ENCODE measurements at places on chromosomes 16 and 17.
A peak's percentile ranks its signal among the peaks of the same experiment; 100 is the strongest.

DNA sequence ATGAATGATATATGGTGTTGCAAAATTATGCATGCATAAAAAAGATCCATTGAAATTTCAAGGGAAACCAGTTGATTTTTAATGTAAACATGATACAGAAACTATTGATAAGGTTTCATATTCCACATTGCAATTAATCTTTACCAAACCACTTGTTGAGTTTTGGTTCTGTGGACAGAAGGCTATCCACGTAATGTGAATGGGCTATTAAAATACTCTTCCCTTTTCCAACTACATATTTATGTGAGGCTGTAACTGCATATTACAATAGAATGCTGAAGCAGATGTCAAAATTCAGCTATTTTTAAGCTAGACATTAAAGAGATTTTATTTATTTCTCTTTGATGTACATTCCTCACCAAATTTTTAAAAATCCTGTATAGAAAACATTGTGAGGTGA, 33.7 kb upstream of the VPS4A start:
- DNase-seq, result no peak

DNA sequence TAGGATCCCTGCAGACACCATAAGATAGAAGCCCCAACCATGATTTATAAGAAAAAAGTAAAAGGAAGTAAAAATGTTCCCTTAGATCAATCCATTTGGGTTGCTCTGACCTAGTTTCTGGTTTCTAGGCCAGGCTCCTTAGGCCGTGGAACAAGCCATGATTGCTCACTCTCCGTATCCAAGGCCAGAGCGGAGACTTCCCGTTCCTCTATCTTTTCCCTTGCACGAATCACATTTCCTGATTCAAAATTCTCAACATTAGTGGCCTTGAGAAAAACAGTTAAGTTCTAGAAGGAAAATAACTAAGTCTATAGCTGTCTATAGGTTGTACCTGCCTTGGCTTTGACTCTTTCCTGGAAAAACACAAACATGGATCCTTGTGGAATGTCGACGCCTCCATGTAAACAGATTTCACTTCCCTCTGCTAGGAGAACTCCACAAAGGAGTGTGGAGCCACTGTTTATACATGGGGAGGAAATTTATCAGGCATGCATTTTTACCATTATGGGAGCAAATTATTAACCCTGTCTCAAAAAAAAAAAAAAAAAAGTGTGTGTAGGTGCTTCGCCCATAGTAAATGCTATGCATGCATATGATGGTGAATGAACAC, 149.6 kb downstream of the ZFHX3 start:
- no peak for DNase-seq

- no peak for DNase-seq
Observed at GRCh38 chr16:65305266-65305959, 183.6 kb upstream of the CDH11 start.

GRCh38 chr16:3482659-3483241, 12.5 kb downstream of the C16orf90 start:
- DNase-seq, result no peak

DNA sequence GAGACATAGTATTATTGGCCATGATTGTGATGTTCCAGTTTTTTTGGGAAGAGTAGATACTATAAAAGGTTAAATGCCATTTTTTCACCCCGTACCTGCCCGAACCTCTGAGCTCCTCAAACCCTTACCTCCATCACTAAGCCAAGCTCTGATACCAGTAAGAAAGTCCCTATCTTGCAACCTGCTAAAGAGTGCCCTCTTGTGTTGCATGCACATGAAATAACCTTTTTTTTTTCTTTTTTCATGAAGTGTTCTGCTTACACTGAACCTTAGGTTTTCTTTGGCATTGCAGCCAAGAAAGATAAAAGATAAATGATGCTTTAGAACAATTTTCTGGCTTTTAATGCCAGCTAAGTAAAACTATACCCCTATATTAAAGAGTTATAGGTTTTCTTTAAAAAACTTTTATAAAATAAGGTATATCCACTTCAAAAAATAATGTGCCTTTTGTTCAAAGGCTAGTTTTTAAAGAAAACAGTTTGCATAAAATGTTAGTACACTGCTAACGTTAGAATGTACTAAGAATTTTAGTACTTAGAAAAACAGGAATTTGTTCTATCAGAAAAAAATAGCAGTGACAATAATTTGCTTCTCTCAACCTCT, 295.3 kb upstream of the PMFBP1 start:
- no peak for DNase-seq

DNA sequence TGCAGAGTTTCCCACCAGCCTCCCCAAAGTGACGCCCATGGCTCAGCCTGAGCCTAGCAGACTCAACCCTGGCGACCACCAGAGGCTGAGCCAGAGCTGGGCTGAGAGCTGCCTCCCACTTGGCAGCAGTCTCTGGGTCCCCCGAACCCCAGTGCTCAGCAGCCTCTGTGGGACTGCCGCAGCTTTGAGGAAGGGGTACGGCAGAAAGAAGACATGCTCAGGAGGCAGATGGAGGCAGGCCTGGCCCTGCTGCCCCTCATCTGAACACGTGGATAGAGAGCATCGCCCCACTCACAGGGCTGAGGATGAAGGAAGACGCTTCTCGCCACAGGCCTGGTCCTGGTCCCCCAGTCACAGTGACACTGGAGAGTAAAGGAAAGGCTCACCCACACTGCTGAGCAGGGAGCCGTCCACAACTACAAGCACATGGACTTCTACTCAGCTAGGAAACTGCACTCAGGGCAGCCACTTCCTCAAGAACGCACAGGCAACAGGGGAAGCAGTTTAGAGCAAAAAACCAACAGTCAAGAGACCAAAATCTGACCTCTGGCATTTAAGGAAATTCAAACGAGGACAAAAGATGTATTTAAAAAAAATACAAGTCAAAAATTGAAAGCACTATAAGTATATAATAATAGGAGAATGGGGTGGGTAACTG, 45.2 kb upstream of the GSG1L start:
- no peak for DNase-seq

DNA sequence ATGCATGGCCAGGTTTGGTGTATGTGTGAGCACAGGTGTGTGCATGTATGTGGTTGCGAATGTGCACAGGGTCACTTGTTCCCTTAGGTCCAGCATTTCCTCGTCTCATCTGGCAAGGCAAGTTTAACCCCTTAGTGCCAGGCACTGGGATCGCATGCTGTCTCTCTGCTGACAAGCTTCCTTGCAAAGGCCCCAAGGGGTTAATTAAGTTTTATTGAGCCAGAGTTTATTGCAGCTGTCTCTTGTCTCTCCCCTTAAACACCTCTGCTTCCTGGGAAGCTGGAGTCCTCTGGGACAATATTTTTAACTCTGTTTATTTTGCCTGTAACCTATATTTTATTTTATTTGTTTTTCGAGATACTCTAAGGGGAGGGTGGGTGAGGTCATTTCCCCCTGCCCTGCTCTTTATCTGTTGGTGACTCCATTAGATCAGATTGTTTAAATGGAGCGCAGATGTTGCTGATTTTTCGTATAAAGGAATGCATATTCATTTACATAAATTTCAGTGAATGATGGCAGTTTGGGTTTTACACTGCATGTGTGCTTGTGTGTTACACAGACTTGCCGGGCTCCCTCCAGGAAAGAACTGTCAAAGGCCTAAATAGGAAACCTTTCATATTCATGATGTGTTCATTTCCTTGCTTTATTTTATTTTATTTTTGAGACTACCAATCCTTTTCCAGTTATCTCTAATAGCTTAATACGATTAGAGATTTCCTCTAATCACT, 99.7 kb downstream of the CBLN1 start:
- DNase-seq, result no peak

GRCh38 chr16:85667261-85667660, 21.5 kb downstream of the GINS2 start:
- no peak for DNase-seq

DNA sequence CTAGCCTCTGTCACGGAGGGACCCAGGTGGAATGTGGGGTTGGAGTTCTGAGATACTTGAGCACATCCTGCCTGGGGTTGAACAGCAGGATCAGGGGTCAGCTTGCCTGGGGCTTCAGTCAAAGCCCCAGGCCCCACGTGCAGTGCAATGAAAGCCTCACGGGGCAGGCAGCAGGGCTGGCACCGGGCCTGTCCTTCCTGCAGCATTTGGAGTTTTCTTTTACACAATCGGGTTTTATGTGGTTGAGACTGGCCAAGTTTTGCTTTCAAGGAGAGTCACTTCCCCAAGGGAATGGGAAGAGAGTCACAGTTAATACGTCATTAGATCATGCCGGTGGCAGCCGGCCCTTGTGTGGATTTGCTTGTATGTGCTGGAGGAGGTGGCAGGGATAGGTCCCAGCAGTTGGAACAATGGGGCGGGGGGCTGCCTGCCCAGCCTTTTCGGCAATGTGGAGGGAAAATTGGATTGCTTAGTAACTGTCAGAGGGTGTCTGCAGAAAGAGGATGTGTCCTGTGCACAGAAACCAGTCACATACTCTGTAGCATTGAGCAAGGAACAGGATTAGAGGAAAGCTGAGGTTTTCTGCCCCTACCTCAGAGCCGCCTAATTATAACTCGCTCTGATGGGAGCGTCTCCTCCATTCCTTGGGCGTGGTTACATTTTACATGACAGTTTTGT, 4.5 kb downstream of the RMI2 start:
- DNase-seq, result peak; percentile 23

DNA sequence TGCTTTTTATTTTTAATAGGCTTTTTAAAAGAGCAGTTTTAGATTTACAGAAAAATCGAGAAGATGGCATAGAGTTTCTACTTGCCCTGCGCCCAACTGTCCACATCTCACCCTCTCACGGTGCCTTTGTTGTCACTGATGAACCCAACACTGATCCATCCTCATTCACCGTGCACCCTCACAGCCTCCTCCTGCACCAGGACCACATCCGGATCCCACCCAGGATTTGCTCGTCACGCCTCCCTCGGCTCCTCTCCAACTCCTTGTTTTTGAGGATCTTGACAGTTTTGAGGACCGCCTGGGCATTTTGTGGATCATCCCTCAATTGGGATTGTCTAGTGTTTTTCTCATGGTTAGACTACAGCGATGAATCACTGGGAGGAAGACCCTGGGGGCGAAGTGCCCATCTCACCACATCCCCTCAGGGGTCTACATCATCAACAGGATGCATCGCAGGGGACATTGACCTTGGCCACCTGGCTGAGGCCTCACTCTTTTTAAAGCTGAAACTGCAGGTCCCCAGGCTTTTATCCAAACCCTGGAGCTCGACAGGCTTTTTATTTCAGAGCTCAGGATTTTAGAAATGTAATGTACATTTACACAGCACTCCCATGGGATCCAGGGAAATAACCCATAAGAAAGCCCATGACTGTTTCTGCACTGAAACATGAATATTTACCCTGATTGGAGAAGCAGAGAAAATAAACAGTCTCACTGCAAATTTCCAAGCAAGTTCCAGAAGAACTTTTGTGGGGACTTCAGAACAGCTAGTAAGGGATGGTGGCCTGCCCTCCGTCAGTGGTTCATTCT, 71.8 kb upstream of the ZNF469 start:
- DNase-seq, result no peak

DNA sequence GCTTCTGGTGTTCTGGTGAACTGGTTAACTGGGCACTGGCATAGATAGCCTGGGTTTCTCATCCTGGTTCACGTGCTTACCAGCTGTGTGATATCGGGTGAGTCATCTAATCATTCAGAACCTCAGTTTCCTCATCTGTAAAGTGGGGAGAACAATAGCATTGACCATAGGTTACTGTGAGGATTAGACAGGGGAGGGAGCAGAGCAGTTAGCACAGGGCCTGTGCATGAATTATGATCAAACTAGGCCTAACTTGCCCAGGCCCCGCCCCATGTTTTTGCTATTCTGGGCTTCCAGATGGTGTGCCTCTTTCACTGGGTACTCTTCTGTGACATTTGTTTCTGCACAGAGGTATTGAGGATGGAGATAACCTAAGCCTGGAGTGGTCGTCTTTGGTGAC, 4.6 kb upstream of the KLHL36 start:
- DNase-seq, result no peak

- no peak for DNase-seq
Observed at GRCh38 chr17:70552982-70553334, 383.6 kb downstream of the KCNJ2 start.

DNA sequence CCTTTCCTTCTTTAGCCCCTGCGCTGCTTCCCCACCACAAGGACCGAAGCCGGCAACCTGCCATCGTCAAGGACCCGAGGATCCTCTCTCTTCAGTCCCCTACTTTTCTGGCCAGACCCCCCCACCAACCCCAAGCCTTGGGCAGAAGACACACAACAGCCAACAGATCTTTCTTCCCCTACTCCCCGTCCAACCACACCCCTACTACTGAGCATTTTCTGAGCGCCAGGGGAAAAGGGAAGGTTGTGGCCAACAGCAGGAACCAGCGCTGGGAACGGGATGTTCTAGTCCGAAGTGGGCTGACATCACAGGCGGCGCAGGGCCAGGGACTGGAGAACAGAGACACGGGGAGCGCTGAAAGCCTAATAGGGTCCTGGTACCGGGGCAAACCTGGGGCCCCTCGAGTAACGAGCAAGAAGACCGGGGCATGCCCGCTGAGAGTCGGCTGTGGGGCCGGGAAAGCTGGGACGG, 528 bp downstream of the PER1 start:
- DNase-seq, result no peak

GRCh38 chr17:27921599-27921998, 28.4 kb upstream of the LYRM9 start:
- DNase-seq, result no peak

DNA sequence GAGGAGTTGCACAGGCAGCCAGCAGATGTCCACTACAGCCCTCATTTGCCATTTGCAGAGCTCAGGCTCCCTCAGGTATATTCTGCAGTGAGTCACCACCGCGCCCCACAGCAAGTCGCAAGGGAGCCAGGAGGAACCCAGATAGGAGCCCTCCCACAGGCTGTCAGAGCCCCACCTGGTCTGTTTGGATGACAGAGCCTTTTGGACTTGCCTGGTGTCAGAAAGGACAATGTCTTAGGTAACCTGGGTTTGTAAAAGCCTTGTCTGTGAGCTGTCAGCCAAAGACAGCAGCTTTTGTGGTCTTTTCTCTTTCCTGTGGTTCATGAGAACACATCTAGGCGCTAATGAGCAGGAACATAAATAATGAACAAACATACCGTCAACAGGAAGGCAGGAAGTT, 70.9 kb downstream of the GNAO1 start:
- DNase-seq, result no peak

GRCh38 chr17:21289902-21290571, 5.5 kb downstream of the MAP2K3 start:
- no peak for DNase-seq

- DNase-seq, result no peak
Observed at GRCh38 chr16:48503779-48504178, 106.2 kb downstream of the N4BP1 start.

DNA sequence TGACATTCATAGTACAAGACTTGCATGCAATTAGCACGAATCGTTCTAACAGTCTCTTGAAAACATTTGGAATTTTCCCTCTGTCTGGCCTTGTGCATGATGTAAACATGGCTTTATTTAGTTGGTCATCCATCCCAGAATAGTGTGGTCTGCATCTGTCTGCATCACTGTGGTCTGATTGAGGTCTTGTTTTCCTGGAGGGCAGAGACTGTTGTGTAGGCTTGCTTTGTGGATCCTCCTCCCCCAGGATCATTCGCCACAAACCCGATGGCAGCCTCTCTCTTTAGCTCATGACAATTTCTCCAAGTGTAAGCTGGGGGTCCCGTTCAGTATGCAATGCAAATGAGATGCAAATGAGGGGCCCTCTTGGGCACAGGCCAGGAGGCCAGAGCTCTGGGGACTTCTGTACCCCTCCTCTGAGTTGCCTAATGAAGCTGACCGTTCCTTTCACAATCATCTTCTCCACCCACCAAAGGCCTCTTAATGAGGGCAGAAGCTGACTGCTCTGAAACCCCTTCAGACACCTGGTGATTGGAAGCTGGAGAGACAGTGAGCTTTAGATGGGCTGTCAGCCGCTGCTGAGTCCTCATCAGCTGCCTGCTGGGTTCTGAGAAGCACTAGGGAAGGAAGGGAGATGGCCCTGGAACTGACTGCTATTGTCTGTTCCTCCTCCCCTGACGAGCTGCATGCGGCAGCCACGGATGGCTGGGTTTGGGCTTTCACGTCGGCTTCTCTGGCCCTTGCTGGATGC, 201.2 kb upstream of the CACNG3 start:
- no peak for DNase-seq

Data from amygdala (tissue), 56 donors.